DMS79 (cell line): ENCODE measurements at places on chromosomes 16 and 17.

GRCh38 chr17:948284-948852 is 31.2 kb downstream of the NXN start:
- DNase-seq, result no peak

GRCh38 chr17:80833952-80834892 is 157.4 kb upstream of the CHMP6 start:
- no peak for DNase-seq

DNA sequence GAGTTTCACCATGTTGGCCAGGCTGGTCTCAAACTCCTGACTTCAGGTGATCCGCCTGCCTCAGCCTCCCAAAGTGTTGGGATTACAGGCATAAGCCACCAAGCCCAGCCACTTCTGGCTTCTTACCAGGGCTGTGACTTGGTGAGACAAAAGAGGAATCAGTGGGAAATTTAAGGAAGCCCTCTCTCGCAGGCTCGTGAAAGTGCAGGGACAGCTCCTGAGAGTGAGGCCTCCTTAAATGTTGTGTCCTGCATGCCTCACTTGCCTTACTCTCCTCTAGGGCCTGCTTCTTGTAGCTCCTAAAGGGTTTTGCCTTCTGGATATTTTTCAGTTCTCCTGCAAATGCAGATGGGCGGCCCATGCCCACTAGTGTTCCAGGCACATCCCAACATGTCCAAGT is 5.2 kb downstream of the AHSP start:
- DNase-seq, result no peak

GRCh38 chr17:73072219-73072962 is 20.1 kb downstream of the SLC39A11 start:
- no peak for DNase-seq

- DNase-seq, result no peak
Measured at GRCh38 chr16:86052926-86053325, 154.0 kb downstream of the IRF8 start.

GRCh38 chr16:3193221-3194212 is 5.5 kb downstream of the OR1F1 start:
- no peak for DNase-seq

GRCh38 chr17:49482144-49482817 is 12.8 kb upstream of the NGFR start:
- DNase-seq, result no peak

DNA sequence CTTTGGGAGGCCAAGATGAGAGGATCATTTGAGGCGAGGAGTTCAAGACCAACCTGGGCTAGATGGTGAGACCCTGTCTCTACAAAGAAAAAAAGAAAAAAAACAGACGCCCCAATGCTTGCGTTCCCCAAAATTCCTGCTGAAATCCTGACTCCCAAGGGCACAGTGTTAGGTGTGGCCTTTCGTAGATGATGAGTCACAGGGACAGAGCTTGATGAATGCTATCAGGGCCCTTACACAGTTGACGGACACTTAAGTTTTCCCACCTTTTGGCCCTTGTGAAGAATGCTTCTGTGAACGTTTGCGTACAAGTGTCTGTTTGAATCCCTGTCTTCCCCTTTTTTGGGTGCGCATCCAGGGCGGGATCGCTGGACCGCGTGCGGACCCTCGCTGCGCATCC is 16.5 kb upstream of the ZNF750 start:
- no peak for DNase-seq

DNA sequence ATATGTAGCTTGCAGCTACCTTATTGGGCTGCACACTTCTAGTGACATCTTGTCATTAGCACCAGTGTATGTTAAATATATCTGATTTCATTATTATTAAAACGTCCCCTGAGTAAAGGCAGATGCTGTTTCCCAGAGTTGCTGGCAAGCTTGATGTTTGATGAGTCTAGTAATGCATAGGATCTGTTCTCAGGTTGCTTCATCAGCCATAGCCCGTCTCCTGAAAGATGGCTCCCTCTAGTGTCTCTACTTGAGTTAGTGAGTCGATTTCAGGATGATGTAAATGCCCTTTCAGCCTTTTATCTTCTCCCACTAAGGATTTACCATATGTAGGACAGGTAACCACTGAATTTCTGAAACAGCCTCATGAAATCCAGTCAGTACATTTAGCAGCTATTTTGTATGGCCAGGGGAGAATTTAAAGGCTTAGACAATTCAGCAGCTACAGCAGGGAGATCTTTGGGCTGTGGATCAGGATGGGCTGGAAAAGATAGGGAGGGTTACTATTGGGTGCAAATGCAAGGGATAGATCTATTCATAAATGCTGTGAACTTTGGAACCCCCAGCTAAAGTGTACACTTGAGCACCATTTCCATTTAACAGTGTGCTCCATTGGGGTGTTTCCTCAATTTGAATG is 376.3 kb downstream of the CNTNAP4 start:
- DNase-seq, result no peak

DNA sequence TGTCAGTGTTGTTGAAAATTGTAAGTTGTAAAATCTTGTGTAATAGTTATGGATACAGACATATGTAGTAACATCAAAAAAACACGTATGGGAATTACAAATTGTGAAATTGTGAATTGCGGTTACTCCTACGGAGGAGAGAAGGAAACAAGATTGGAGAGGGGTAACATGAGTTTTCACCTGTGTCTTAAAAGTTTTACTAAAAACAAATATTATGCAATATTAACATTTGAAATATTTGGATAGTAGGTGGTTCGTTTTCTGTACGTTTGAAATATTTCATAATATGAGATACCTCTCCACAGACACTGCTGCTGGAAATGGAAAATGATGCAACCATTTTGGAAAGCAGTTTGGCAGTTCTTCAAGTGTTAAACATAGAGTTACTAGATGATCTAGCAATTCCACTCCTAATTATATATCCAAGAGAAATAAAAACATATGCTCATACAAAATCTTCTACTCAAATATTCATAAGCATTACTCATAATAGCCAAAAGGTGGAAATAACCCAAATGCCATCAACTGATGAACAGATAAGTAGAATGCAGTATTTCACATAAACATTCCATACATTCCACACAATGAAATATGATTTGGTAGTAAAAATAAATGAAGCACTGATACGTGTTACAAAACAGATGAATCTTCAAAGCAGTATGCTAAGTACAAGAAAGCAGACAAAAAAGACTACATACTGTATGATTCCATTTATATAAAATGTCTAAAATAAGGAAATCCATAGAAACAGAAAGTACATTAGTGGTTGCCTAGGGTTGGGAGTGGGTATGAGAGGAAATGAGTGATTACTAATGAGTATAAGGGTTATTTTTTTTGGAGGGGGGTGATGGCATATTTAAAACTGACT is 40.7 kb upstream of the ABCA10 start:
- no peak for DNase-seq

DNA sequence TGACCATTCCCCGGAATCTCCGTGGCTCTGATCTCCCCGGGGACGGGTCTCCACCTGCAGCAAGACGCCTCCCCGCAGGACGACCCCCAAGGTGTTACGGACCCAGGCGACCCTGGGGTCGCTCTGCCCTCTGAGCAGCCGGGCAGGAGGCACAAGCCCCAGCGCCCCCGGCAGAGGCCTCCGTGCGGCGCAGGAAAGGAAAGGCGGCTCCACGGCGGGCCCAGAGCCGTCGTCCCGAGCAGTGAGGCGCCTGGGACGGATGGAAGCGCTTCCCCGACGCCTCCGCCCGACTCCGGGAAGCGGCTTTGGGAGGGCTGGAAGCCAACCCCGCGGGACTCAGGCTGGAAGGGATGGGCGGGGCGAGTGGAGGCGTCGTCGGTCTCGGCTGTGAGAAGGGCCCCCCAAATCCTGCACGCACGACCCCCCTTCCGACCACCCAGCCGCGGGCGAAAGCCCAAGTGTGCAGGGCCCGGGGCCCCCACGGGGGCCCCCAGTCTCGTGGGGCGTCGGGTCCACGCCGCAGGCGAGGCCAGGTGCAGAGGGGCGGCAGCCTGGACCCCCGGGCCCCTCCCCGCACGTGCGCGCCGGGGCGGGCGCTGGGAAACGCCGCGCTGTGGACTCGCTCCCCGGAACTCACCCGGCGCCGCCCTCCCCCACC is 32.7 kb upstream of the RPH3AL start:
- DNase-seq, result no peak

- no peak for DNase-seq
Measured at GRCh38 chr16:23356941-23357340, 54.8 kb downstream of the SCNN1B start.

DNA sequence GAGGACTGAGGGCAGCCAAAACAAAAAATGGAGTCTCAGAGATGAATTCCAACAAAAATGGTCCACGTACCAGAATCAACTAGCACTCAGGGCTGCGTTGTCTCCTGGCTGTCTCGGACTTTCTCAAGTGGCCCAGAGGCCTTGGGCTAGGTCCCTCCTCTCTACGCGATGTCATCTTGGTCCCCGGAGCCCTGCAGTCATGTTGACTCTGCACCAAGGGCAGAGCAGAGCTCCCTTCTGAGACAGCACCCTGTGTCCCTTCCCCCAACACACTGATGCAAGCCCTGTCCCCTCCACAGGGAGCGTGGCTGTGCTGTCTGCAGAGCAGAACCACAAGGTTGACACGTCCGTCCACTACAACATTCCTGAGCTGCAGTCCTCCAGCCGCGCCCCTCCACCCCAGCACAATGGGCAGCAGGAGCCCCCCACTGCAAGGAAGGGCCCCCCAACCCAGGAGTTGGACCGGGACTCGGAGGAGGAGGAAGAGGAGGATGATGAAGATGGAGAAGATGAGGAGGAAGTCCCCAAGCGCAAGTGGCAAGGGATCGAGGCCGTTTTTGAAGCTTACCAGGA is 20.8 kb downstream of the GINS2 start:
- no peak for DNase-seq
